ENCODE measurements at places on chromosomes 3 and 15.

- DNase-seq: no peak
These were observed 42.2 kb downstream of the MUC4 start for GRCh38 chr3:195769551-195769950.

DNA sequence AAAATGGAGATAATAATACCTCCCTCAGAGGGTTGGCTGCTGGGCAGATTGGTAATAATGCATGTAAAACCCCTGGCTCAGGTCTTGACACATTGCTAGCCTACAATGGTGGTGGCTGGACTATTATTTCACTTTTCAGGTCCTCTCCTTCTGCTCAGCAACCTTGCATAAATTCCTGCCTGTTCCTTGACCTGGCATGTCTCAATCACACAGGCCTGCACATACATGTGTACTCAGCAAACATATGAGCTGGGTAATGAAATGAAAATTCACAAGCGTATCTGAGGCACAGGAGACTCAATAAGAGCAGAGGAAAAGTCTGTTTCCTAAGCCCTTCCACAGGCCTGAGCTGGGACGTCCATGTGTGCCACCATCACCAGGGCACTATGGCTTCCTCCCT, 17.4 kb downstream of the VPS18 start:
- DNase-seq: no peak

DNA sequence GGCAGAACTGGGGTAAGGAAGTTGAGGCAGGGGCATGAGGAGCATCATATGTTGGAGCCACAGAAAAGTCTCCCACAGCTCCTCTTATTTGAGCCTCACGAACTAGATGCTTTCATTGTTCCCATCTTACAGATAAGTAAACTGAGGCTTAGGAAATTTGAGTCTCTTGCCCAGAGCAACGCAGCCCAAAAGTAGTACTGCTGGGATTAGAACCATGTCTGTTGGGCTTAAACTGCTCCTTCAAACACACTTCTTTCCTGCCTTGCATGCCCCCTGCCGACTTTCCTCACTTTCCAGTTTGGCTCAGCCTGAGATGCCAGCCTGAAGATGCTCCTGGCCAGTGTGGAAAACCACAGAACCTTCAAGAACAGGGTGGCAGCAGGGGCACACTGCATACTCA, 43.1 kb upstream of the SLC6A6 start:
- DNase-seq: no peak

GRCh38 chr3:172808969-172809546, 58.5 kb downstream of the ECT2 start:
- no peak for DNase-seq

GRCh38 chr3:110414855-110415254, 656.8 kb upstream of the NECTIN3 start:
- no peak for DNase-seq

- no peak for DNase-seq
These were observed 28.5 kb downstream of the DNAJC13 start for GRCh38 chr3:132445817-132446216.

- DNase-seq: no peak
These were observed 14.3 kb downstream of the ANP32A start for GRCh38 chr15:68806220-68807060.

- no peak for DNase-seq
These were observed 32.4 kb downstream of the LSM3 start for GRCh38 chr3:14210843-14211594.
